Activated naive CD8-positive, alpha-beta T cell treated with anti-CD3 and anti-CD28 coated beads, Interleukin-2, amount 50 U/mL, for 24 hours (primary cell): ENCODE measurements at places on chromosomes 13 and 19.

- DNase-seq = no peak
Observed at GRCh38 chr19:50173127-50173526, 10.0 kb upstream of the IZUMO2 start.

DNA sequence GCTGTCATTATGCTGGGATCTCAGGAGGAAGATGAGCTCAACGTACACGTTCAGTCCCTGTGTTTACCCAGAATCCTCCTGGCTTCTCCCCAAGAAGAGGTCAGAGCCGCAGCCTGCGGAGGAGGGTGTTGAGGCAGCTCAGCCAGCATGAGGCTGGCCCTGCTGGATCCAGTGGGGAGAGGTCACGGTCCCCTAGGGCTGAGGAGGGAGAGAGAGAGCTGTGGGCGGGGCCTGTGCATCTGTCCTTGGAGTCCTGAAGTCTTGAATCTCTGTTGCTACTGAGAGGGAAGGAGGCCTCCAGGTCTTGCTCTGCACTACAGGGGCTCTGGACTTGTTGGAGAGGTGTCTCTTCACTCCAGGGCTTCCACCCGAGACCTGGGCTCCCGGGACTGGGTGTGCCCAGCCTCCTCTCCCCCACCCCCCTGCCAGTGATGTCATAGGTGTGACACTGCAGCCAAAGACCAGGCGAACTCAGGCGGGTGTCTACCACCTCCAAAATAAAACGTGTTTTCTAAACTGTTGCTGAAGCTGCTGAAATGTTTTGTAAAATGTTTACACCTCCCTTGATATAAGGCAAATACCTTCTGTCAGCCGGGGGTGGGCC, 77.9 kb upstream of the KCTD15 start:
- no peak for DNase-seq

- peak; percentile 86 for DNase-seq
Observed at GRCh38 chr19:8580710-8581281, 3.6 kb upstream of the MYO1F start.

- no peak for DNase-seq
Observed at GRCh38 chr19:49271080-49271753, 53.8 kb downstream of the SLC6A16 start.

DNA sequence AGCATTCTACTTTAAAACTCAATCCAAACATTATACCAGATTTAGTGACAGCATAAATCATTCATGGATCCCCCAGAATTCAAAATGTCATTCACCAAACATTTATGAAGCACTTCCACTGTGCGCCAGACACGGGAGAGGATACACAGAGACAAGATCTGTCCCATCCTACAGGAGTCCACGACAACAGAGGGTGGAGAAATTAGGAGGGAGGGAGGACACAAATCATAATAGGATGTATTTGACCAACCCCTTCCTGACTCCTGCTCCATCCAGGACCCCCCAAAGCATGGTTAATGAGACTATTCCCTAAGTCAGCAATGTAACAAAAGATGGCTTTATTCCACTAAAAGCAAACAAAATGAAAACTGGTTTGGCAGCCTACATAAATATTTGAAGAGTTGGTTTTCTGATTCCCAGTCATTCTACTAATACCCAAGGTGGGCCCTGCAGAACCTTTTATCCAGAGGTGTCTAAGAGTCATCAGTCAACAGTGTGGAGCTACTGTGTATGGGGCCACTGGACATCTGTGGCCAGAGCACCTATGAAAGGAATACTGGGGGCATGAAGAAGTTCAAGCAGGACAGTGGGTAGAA, 62.8 kb upstream of the DOCK9 start:
- no peak for DNase-seq
